GM13977 (cell line): ENCODE measurements at places on chromosomes 7 and 10.

GRCh38 chr10:62594093-62594520, 210.4 kb upstream of the ADO start:
- DNase-seq = peak; percentile 45

GRCh38 chr7:2980401-2981102, 63.1 kb downstream of the CARD11 start:
- no peak for DNase-seq

- no peak for DNase-seq
Observed at GRCh38 chr10:132971448-132972148, 29.2 kb upstream of the CFAP46 start.

DNA sequence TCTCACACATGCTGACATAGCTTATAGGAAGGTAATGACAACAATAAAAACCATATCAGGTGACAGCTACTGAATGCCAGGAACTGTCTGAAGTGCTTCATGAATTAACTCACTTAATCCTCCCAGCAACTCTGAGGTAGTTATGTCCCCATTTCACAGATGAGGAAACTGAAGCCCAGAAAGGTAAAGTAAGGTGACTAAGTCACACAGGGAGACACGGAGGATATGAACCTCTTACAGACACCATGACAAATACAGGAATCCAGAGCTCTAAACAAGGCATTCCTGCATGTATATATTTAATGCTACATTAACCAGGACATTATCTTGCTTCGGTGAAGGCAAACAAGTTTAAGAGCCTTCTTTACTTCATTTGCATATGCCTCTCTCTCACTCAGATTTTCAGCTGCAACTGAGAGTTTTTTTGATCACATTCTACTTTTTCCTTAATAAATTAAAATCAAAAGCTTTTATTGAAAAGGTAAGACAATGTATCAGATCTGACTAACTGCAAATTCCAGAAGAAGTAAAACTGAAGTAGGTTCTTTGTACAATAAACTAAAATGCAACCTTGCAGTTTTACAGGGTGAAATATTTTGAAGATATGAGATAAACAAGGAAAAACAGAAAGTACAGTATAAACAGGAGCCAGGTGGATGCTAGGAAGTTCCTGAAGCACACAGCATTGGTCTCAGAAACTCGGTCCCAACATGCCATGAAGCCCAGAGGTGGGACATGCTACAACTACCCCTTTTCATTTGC, 79.5 kb downstream of the SGMS1 start:
- no peak for DNase-seq

GRCh38 chr7:75850235-75850634, 28.6 kb upstream of the RHBDD2 start:
- no peak for DNase-seq

DNA sequence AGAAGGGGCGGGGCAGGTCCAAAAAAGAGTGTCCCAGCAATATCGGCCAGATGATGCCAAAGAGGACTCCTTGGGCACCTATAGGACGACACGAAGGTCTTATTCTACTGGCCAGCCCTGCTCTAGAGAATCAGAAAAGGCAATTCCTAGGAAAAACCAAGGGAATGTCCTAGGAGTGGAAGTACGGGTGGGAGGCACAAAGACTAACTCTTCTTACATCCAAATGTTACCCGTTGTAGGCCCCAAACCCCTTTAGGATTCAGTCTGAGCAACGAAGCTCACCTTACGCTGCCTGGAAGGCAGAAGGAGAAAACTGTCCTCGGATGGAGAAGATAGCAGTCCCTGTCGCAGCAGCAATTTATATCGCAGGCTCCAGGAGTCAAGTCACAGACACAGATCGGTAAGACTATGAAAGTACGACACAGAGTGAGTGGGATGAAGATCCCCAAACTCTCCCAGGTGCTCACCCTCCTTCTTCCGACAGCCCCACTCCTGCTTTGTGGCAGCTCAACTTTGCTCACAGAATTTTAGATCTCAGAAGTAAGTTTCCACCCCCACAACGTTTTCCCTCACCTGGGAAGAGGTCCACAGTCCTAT, 558 bp downstream of the TCTN3 start:
- no peak for DNase-seq

DNA sequence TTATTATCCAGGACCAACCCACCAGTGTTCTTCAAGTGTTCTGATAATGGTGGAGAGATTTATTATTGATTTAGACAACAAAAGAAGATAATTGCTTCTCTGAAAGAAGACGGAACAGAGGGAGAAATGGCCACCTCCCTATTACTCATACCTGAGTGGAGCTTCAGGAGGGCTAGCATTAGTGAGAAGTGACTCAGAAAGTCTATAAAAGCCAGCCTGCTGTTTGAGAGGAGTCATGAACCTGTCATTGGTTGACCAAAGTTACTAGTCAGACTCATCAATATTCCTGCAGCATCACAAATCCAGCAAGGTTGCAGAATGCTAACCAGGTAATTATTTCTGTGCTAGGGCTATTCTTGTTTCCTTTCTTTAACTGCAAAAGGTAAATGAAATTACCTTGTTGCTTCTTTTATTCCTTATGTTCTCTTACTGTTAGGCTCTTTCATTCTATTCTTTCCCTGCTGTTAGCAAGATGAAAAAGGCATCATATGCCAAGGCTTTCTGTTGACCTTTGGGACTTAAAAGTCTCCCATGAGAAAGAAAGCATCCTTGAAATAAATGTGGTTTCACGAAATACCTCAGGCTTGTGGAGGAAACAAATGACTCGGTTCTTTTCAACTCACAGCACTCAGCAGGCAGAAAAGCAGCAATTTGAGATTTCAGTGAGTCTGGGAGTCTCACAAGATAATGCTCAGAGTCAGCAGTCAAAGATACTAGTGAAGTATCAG, 256.4 kb upstream of the PHYHIPL start:
- no peak for DNase-seq

DNA sequence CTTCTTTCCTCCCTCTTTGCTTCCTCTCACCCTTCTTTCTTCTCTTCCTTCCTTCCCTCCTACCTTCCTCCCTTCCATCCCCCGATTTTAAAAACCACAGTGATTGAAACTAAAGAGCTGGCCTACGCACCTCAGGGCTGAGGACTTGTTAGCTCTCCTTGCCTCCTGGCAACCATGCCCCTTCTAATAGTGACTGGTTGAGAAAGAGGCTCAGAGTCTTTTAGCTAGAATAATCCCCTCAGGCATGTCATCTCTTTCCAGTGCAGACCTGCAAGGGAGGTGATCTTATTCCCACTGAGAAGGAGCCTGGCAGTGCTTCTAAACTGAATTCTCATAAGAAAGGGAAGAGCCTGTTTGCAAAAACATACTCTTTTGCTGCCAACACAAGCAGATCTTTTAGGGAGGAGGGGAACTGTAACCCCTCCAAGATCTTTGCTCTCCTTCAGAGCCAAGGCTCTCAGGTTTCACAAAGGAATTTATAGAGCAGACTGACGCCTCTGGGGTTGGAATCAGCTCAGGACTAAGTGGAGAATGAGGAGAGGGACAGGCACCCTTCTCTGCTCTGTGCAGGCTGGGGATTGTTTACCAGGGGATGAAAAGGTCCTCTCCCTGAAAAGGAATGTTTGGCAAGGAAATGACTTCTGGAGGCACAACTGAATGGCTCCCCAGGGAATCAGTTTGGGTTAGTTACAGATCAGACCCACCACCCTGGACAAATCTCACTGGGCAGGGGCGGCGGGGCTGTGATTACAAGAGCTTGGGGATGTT, 9.4 kb upstream of the ANKRD1 start:
- DNase-seq = no peak

- no peak for DNase-seq
Observed at GRCh38 chr10:60281792-60282353, 107.8 kb downstream of the ANK3 start.
